ENCODE measurements at places on chromosomes 11 and 22. TPM values are rescaled to one million over a fixed set of nuclear protein-coding genes. Genes with fewer than 3 reads are reported as not detected.

Gene CRYBA4
- total RNA-seq = not detected

Gene CLMP
- total RNA-seq = 25.7 TPM

Gene SMARCB1
- total RNA-seq = 89.9 TPM

Gene ZDHHC8
- 13.1 TPM for total RNA-seq

All from airway epithelial cell (primary cell).